ENCODE measurements at places on chromosomes 5 and 9.

GRCh38 chr5:123787635-123788034, 275.7 kb downstream of the CSNK1G3 start:
- no peak for DNase-seq

- no peak for DNase-seq
These were observed 292.1 kb upstream of the ELAVL2 start for GRCh38 chr9:24118190-24118589.

- no peak for DNase-seq
These were observed 7.6 kb upstream of the ASS1 start for GRCh38 chr9:130437011-130437789.

DNA sequence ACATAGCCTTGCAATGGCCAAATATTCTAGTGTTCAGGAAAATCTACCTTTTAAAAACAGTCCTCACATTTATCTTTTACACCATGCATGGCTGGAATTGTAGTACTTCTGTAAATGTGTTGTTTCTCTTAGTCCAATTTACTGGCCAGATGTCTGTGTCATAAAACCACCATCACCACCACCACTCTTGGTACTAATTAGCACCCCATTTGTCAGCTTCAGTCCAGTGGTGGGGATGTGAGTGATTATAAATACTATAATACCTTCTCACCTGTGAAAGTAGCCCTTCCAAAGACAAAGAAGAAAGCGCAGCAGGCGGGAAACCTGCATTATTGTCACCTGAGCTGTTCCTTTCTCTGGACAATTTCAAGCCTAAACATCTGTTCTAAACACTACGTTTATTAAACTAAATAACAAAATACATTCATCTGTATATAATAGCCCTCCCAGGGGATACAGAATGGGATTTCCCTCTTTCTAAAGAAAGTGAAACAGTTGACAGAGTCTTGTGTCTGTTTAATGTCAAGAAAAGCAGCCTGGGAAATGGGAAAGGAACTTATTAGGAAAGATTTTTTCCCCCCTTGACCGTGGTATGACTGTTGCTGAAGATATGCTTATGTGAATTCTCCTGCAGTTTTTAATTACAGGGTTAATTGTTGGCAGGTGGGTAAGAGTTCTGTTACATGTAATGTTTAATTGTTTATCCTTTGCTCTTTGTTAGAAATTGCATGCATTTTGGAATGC, 144.5 kb upstream of the NUDT12 start:
- no peak for DNase-seq

- DNase-seq = no peak
These were observed 206.5 kb downstream of the PAX5 start for GRCh38 chr9:36827593-36827992.

- DNase-seq = no peak
These were observed 1474.9 kb downstream of the EFNA5 start for GRCh38 chr5:106195679-106196474.

DNA sequence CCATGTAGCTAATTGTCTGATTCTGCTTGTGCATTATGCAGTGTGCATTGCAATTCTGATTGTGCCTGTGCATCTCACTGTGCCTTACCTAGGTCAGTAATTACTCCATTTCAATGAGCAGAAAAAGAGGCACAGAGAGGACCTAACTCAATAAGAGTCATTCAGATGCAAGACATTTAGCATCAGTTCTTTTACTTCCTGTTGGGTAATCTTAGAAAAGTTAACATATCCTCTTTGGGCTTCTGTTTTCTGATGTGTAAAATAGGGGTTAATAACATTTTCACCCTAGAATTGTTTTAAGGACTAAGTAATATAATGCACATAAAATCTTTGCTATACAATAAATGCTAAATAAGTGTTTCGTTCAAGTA, 7.0 kb upstream of the DCTN4 start:
- no peak for DNase-seq

Measured in stimulated activated CD4-positive, alpha-beta T cell treated with anti-CD3 and anti-CD28 coated beads, TNF-alpha, amount 100 ng/mL, for 1 hour (primary cell).